ENCODE measurements at places on chromosomes 7 and 10. TPM values are rescaled to one million over a fixed set of nuclear protein-coding genes. Genes with fewer than 3 reads are reported as not detected.
A peak's percentile ranks its signal among the peaks of the same experiment; 100 is the strongest.

- DNase-seq = no peak
Observed at GRCh38 chr10:25082276-25083204, 66.1 kb downstream of the THNSL1 start.

DNA sequence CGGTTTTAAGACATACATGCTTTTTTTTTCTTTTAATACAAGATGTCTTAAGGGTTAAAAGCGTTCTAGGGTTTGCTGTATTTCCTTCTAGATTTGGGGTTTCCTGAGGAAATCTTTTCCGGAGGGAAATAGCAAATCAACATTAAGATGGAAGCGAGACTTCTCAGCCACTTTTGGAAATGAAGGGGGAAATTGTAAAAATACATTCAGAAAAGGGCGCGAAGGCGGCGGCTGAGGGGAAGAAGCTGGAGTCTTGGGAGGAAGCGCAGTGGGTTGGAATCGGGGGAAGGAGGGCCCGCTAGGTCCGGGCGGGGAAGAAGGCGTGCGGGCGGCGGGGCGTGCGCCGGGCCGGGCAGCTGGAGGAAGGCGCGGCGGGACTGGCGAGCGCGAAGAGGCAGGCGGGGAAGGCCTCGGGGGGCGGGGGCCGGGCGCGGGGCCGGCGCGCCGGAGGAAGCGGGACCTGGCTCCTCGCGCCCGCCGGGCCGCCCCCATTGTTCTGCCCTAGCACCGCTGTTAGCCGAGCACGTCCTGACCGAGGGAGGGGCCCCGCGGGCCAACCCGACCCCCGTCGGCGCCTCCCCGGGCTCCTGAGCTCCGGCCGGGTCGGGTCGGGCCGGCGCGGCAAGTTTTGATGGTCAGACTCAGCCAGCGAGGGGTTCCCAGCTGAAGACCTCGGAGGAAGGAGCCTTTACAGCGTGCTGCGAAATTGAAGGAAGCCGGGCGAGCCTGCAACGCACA is 1.5 kb upstream of the SKIDA1 start:
- no peak for DNase-seq

DNA sequence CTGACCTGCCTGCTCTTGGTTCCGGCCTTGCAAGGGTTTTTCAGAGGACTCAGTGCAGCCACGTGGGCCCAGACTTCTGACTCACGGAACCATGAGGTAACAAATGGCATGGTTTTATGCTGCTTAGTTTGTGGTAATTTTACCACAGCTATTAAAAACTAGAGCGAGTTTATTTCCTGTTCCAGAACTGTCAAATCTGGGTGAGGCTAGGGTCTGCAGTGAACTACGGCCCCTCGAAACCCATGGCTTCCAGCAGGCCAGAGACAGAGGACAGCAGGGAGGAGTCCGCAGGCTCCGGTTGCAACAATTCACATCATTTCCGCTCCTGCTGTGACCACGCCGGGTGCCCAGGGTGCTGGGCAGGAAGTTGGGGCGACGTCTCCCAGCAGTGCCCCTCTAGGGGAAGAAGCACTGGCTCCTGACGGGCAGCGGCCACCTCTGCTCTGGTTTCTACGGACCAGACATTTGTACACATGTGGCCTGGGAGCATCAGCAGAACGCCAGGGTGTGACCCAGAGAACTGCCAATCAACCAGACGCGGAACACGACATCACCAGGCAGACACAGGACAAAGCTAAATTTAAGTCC is 74.8 kb downstream of the ADARB2 start:
- no peak for DNase-seq

- DNase-seq = peak; percentile 58
Observed at GRCh38 chr10:87503886-87504285, 807 bp upstream of the MINPP1 start.

ACSM6 gene
- total RNA-seq = not detected

C7orf57 gene
- not detected for total RNA-seq

VWC2 gene
- not detected for total RNA-seq

VWA2 gene
- 0.25 TPM for total RNA-seq

Measured in astrocyte (in vitro differentiated cells and primary cell).